ENCODE measurements at places on chromosomes 4 and X.

DNA sequence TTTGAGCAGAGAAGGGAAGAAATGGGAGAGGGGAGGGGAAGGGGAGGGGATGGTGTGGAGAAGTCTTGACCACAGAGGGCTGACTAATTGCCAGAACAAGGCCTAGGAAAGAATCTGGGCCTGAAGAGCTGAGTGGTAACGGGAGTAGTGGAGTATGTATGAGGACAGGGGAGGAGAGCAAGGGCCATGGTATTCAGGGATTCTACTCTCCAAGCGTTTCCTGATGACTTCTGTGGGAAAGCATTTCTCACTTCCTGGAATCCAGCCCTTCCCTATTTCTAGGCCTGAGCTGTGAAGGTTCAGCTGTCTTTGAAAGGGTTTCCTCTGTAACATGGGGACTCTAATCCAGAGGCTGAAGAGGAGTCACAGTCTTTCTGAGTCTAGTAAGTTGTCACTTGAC is 19.7 kb upstream of the SOX3 start:
- DNase-seq, result no peak

DNA sequence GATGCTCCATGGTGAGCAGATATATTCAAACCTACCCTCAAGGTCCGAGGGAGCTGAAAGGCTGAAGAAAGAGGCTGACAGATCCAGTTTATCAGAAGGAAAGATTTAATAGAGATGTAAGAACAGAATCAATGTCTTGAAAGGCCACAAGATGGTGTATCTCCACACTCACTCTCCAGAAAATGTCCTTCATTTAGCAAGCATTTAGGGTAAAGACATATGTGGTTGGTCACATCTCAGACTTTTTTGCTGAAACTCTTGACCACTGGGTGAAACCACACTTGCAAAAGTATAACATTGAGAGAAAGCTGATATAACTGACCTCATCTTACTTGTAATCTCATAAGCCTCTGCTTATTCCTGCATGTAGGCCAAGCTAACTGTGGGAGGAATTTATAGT is 745.8 kb upstream of the GALNTL6 start:
- no peak for DNase-seq

GRCh38 chrX:10040961-10041360 is 73.8 kb downstream of the CLDN34 start:
- no peak for DNase-seq

GRCh38 chr4:5098176-5098575 is 46.9 kb downstream of the STK32B start:
- DNase-seq, result no peak

GRCh38 chrX:17882680-17883079 is 21.6 kb upstream of the RAI2 start:
- no peak for DNase-seq

GRCh38 chr4:183332447-183332846 is 10.2 kb upstream of the CLDN24 start:
- DNase-seq, result no peak

DNA sequence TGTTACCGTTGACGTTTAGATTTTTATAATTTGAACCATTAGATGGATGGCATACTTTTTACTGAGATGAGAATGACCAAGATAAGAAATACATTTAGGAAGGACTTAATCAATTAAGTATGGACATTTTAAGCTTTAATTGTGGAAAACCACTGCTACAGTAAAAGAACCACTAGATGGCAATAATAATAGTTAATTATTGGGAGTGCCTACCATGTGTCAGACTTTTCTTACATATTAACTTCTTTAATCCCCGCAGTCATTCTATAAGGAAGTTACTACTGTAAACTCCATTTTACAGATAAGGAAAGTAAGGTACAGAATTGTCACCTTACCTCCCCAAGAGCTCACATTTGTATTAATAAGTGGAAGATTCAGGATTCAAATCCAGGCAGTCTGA is 48.5 kb upstream of the MYOZ2 start:
- no peak for DNase-seq

DNA sequence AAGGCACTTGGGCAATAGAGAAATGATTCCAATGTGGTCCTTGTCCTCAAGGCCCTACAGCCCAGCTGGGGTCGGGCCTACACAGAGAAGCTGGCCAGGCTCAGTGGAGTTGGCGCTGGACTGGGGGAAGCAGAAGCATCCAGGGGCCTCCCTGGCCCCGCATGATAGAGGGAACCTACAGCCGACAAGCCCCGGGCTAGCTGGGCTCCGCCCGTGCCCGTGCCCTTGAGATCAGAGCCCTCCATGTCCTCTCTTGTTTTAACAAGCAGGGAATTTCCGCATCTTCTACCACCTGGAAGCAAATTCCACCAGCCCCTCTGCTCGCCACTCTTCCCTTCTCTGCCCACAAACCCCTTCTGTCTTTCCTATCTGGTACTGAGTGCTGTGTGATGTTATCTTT is 31.6 kb downstream of the CYTL1 start:
- DNase-seq, result no peak

DNA sequence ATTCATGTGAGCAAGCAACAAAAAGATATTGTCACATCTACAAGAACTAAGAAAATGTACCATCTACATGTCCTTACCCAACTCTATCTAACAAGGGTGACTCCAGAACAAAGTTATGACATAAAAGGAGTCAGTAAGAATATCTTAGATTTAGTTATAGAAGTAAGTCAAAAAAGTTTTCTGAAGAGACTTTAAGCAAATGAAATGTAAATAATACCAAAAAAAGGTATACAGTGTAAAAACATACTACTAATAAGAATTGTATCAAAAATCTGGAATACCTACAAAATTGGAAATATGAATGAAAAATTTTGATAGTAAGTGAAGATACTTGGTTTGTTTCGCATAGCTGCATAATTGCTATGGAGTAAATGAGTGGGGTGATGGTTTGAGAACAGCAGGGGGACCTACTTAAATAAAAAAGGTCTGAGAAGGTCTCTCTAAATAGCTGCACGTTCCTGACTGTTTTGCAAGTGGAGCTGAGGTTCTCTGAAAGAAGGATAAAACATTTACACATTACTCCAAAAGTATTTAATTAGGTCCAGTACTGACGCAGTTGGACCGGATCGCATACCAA is 51.0 kb upstream of the ENPP6 start:
- no peak for DNase-seq

- DNase-seq, result no peak
Observed at GRCh38 chr4:19774690-19775256, 476.9 kb upstream of the SLIT2 start.

GRCh38 chr4:23774909-23775308 is 114.9 kb downstream of the PPARGC1A start:
- DNase-seq, result no peak

GRCh38 chr4:84965553-84966381 is 723 bp downstream of the WDFY3 start:
- no peak for DNase-seq

DNA sequence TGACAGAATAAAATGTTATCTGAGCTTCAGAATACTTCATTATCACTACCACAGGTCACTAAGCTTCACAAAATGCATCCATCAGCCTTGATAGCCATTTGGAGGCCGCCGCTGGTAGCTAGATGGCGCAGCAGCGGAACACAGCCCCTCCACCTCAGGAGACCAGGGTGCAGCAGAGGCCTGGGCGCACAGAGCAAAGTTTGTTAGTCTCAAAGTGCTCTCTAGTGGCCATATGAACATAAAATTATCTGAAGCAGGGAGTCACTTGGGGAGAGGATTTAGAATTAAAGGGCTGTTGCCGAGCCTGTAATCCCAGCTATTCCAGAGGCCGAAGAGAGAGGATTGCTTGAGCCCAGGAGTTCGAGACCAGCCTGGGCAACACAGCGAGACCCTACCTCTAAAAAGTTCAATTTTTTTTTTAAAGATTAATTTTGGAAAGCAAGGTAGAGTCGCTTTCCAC is 8.1 kb upstream of the DCTD start:
- no peak for DNase-seq

GRCh38 chr4:177190995-177191580 is 118.6 kb upstream of the NEIL3 start:
- DNase-seq, result no peak

GRCh38 chr4:47662975-47663374 is 174.9 kb downstream of the CORIN start:
- DNase-seq, result no peak

DNA sequence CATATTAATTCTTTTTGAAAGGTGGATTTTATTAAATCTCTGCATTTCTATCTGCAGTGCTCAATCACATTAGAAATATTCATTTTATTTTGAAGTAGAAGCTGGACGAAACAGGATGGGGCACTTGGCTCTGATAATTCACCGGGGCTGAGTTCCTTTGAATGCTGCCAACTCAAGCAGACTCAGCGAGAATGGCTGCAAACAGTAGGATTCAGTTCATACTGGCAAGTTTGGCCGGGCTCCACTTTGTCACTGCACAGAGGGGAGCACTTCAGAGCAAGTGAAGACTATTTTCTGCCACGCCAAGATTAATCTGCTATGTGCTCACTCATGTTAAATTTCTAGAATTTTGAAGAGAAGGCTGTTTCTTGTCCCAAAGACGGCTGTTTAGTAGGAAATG is 30.7 kb upstream of the KLHL8 start:
- DNase-seq, result peak; percentile 81

GRCh38 chrX:65862638-65863037 is 177.2 kb downstream of the VSIG4 start:
- no peak for DNase-seq

DNA sequence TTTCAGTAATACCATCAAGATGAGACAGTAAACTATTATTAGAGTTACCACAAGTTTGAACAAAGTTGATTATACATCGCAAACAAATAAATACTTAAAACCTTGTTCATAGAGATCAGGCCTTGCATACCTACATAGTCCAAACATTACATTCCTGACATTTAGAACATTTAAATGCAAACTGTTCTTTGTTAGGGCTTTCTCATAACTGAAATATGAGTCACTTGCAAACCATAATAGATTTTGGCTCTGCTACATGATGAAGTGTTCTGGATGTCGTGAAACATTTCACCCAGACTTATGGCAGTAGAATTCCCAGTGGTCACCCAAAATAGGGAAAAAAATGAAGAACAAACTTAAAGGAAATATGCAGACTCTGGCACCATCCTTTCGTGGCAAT is 75.0 kb downstream of the FAT4 start:
- DNase-seq, result no peak

- no peak for DNase-seq
Observed at GRCh38 chr4:36614011-36614410, 332.6 kb downstream of the DTHD1 start.

DNA sequence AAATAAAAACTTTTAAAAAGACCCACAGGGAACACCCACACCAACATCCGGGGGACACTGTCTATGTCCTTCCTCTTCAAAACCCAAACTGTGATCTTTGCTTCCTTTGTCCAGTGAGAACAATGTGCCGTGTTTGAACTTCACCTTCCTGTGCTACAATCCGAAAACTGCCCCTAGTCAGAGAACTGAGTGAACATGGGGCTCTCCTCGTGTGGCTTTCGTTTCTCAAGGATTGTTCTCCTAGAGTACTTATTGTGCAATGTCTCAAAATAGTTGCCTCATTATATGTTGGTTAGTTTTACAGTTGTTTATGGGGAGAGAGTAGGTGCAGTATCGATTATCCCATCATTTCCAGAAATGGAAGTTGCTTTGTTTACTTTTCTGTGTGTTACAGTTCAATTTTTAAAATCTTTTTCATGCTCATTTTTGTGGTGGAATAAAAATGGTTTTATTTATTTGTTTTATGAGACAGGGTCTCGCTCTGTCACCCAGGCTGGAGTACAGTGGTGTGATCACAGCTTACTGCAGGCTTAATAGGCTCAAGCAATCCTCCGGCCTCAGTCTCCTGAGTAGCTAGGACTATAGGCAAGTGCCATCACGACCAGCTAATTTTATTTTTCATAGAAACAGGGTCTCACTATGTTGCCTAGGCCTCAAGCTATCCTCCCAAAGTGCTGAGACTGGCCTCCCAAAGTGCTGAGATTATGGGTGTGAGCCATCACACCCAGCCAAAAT is 29.9 kb downstream of the RBMX start:
- no peak for DNase-seq
